NCI-H187 treated with DMSO at 0.1 percent for 48 hours (cell line): ENCODE measurements at places on chromosomes 11 and 22.

GRCh38 chr11:113263458-113264259 is 50.7 kb upstream of the TTC12 start:
- DNase-seq, result no peak

- DNase-seq, result no peak
These were observed 43.8 kb downstream of the KCNQ1OT1 start for GRCh38 chr11:2655834-2656622.

- DNase-seq, result no peak
These were observed 808.7 kb downstream of the KCNA4 start for GRCh38 chr11:29208117-29208516.

GRCh38 chr22:31295831-31296657 is 3.8 kb upstream of the PIK3IP1 start:
- no peak for DNase-seq

DNA sequence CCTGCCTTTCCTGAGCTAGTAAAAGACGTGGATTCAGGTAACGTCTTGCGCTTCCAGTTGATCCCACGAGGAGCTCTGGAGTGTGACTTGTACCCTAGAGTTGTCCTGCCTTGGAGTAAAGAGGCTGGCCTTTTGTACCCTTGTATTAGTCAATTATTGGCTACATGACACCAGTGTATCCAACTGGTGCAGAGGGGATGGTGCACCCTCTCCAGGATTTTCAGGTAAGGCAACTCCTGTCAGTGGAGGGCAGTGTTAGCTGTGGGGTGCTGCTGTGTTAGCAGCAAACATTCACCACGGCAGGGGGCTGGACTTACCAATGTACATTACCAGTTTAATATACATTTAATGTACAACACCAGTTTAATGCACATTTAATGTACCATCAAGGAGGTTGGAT is 233.5 kb downstream of the MIAT start:
- no peak for DNase-seq

GRCh38 chr11:130166457-130166784 is 6.8 kb downstream of the ST14 start:
- no peak for DNase-seq

- DNase-seq, result no peak
These were observed 372.1 kb downstream of the FAT3 start for GRCh38 chr11:92596596-92597317.

DNA sequence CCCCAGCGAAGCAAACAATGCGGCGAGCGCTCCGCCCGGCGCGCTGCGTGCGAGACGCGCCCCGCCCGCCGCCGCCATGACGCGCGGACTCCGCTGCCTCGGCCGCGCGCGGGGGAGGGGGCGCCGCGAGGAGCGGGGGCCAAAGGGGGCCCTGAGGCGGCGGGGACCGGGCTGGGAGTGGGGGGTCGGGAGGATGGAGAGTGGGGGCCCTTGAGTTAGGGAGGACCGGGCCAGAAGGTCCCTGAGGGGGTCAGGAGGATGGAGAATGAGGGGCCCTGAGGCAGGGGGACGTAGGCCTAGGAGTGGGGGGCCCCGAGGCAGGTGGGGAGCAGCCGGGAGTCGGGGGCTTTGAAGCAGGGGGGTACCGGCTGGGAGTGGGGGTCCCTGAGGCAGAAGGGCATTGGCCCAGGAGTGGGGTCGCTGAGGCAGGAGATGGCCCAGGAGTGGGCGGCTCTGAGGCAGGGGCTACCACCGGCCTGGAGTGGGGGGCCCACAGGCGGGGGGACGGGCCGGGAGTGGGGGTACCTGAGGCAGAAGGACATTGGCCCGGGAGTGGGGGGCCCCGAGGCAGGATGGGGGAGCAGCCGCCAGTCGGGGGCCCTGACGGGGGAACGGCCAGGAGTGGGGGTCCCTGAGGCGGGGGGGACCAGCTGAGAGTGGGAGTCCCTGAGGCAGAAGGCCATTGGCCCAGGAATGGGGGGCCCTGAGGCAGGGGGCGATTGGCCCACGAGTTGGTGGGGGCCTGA is at the start of gene BRD1:
Gene BRD1, minus strand, starts transcription at position 21 of the 746 bp plus-strand sequence. CDS start 3,556 bp downstream, outside the sequence.
- no peak for DNase-seq

DNA sequence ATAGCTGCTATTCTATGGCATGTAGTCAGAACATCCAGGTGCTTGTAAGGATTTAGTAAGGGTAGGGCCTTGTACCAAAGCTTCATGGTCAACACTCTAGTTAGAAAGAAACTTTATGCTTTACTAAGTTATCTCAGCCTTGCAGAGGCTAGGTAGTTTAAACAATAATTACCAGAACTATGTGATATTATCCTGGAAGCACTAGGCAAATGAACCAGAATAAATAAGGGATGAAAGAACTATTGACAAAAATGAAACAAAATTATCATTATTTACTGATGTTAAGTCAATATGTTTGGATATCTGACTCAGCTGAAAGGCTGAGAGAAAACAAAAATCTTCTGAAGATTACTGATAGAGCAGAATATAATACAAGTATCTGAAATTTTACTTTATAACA is 1089.1 kb upstream of the RAG2 start:
- no peak for DNase-seq

GRCh38 chr22:32721328-32722180 is 80.0 kb upstream of the TIMP3 start:
- DNase-seq, result no peak

DNA sequence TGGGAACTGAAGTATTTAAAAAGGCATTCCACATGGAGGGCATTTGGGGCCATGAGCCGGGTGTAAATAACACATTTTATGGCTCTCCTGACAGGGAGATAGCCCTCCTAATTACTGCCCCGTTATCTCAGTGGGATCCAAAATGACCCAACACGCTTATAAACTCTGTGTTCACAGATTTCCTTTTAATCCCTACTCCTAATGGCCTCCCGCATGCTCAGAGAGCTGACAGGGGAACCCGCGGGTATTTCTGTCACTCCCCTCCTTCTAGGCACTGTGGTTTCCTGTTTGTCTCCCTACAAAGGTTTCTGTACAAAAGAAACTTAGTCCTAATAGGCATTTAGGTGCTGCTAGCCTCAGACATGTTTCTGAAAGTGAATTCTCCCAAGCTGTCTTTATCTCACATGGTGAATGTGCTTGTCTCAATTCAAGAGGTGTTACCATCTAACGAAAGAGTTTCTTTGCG is 202.8 kb upstream of the SEZ6L start:
- no peak for DNase-seq

DNA sequence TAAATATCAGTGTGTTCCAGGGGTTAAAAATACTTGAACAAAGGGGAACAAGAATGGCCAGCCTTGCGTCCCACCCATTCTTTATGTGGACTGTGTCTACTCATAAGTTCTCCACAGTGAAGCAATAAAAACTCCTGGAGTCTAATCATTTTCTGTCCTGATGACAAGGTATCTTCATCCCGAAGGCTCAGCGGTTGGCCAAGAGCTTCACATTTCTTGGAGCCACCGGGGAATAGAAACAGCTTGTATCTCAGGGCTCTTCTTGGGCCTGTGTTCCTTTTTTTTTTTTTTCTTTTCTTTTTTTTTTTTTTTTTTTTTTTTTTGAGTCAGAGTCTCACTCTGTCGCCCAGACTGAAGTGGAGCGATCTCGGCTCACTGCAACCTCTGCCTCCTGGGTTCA is 36.8 kb upstream of the ADORA2A start:
- no peak for DNase-seq

DNA sequence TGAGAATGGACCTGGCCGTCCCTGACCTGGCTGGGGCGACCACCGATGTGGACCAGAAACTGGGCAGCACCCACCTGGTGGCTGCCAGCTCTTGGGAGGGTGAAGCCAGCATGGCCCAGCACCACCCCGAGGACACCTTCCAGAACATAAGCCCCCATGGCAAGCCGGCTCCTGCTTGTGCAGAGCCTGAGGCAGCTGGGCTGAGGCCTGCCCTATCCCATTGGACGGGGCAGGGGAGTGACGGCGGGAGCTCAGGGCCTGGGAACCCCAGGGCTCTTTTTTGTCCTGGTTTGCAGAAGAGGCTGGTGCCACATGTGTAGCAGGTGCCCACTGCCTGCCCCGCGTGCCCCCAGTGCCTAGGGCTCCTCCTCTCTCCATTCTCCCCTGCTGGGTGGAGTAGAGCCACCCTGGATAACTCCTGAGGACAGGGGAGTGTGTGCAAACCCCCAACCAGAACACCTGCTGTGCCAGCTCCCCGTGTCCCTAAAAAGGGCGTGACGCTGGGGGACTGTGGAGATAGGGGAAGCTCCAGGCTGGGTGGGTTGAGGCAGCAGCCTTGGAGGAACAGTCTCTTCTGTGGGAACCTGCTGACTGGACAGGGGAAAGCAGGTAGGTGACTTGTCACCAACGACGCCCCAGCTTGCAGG is 11.9 kb downstream of the DUSP8 start:
- DNase-seq, result no peak

GRCh38 chr22:26674211-26675190 is 17.1 kb downstream of the MIAT start:
- DNase-seq, result no peak

GRCh38 chr22:35312198-35313059 is 12.7 kb downstream of the TOM1 start:
- DNase-seq, result no peak

DNA sequence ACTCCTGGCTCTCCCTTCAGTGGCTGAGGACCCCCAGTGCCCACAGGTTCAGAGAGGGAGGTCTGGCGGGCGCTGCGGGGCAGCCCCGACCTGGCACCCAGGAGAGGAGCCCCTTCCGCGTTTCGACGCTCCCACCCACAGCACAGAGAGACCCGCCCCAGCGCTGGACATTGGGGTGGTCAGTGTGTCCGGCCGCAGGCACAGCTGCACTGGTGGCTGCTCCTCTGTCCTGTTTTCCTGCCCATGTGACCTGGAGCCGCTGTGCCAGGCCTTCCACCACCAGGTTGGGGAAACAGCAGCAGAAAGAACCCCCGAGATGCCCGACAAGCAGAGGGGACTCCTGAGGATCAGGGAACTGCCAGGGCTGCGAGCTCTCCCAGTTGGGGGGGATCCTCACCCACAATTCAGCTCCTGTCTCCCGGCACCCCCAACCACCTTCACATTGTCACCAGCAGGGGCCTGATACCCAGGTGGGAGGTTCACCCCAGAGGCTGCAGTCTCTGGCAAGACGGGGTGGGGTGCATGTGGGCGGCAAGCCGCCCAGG is 13.6 kb downstream of the KRTAP5-5 start:
- DNase-seq, result no peak

DNA sequence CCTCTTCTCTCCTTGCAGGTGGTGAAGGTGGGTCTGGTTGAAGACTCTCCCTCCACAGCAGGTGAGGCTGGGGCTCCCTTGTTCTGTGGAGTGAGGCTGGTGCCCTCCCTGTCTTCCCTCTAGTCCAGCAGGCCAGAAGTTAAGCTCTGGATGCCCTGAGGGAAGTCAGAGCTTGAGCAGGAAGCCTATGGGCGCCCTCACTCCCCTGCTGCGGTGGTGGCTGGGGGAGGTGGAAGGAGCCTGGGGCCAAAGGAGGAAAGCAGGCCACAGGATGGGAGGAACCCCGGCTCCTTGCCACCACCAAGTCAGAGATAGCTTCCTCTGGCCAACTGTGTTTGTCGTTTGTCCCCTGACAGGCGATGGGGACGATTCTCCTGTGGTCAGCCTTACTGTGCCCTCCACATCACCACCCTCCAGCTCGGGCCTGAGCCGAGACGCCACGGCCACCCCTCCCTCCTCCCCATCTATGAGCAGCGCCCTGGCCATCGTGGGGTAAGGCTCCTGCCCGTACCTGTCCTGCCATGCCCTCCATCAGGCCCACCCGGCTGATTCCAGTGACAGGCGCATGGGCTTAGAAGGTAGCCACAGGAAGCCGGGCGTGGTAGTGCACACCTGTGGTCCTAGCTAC is 29.5 kb upstream of the RAB1B start:
- DNase-seq, result no peak

DNA sequence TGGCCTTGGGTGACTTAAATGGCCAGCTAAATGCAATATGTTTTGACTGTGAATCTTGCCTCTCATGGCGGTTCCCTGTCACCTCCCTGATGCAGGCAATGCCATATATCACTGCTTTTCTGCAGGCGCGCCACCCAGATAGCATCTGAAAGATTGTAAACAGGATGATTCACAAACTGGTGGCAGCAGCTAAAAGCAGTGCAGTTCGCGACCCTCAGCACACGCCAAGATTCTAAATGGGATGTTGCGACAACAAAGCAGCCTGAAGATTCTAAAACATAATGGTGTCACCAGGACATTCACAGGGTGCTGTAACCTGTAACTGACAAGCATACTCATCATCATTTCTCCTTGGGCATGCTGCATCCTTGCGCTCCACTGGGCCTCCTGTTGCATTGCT is 440.4 kb upstream of the CADM1 start:
- DNase-seq, result no peak

DNA sequence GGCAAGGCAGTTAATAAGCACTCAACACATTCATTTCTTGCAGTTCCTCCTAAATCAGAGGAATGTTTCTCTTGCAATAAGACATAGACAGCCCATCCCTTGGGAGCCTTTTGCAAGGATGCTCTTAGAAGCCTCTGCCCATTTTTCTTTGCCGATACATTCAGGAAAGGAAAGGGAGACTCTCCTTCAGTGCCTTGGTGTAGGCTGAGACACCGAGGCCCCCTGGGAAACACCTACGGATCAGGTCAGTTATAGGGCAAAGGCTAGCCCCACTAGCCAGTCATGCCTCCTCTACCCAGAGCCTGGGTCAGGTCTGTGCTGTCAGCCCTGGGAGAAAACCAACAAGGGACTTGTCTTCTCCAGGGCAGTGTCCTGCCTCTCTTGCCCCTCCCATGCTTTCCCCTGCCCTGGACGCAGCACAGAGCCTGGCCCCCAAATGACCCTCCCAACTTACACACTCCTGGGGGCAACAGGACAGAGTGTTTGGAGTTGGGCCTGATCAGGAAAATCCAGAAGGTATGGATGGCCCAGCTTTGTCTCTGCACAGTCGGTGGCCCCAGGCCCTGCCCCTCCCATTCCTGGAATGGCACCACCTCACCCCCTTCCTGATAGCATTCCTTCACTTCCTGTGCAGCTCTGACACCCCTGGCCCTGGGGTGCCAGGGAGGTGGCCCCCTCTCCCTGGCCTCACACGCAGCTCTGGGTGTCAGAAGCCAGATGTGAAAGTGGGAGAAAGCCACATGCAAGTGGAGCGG is 18.3 kb downstream of the ANKK1 start:
- no peak for DNase-seq

- no peak for DNase-seq
These were observed 73.6 kb downstream of the MICAL3 start for GRCh38 chr22:17950651-17951214.

GRCh38 chr22:26444777-26445176 is 15.7 kb downstream of the ASPHD2 start:
- no peak for DNase-seq

DNA sequence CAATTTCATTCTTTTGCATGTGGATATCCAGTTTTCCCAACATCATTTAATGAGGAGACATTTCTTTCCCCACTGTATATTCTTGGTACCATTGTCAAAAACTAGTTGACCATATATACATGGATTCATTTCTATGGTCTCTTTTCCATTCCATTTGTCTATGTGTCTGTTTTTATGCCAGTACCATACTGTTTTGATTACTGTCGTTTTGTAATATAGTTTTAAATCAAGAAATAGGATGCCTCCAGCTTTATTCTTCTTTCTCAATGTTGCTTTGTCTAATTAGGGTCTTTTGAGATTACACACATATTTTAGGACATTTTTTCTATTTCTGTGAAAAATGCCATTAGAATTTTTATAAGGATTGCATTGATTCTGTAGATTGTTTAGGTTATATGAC is 177.5 kb upstream of the POU2AF2 start:
- no peak for DNase-seq
